ENCODE measurements at places on chromosomes 7 and 10.

DNA sequence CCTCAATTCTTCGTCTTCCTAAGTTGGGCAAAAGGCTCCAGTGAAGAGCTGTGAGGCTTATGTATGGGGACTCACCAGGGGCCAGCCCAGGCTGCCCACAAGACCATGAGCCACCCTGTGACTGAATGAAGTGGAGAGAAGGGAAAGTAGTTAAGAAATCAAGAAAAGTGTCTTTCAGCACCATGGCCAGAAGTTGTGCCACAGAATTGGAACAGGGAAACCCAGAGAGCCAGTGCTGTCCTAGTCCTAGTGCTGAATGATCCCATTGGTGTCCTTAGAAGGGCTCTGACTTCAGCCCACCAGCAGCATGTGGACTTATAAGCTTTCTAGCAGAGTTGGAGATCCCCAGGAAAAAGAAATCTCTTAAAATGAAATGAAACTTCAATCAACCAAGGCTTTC, 37.0 kb upstream of the CCSER2 start:
- no peak for DNase-seq

DNA sequence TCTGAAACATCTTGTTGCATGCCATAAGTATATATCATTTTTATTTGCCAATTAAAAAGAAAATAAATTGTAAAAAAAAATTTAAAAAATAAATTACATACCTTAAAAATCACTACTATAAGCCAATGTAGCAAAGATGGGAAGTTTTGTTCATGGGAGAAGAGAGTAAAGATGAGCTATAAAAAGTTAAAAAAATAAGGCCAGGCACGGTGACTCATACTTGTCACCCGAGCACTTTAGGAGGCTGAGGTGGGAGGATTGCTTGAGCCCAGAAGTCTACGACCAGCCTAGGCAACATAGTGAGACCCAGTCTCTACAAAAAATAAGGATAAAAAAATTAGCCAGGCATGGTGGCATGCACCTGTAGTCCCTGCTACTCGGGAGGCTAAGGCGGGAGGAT, 8.4 kb upstream of the STK32C start:
- no peak for DNase-seq

- DNase-seq = no peak
These were observed 41.4 kb downstream of the GRID1 start for GRCh38 chr10:86325158-86325557.

GRCh38 chr10:69474742-69475432, 23.6 kb downstream of the TSPAN15 start:
- DNase-seq = no peak

DNA sequence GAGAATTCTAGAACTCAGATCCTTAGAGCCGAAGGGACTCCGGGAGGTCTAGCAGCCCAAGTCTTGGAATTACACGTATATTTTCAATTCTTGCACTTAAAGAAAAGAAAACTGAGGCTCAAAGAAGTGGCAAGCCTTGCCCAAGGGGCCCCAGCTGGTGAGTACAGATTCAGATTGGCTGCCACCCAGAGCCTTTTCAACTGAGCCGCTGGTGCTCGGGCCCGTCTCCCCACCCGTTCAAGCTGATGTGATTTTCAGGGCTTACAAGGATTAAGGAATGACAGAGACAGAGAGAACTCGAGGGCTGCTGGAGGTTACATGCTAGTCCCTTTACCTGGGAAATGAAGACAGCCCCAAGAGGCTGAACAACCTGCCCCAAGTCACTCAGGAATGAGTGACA, 117.8 kb downstream of the ABLIM1 start:
- DNase-seq = no peak

DNA sequence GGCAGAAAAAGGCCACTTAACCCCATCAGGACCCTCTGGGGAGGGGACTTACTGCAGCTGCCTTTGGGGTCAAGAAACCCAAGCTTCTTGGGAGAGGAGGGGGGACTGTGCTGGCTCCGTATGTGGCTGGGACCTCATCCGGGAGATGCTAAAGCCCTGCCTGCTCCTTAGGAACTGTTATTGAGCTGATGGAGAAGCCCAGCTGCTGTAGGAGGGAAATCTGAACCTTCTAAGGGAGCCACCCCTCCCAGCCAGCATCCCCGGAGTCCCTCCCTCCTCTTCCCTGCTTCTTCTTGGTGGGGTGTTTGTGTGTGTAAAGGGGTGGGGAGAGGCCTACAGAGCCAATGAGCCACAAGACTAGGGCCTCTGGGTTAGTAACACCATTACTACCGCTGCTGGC, 8.2 kb downstream of the KCNIP2 start:
- DNase-seq = no peak

GRCh38 chr10:24701447-24701846, 22.2 kb downstream of the ARHGAP21 start:
- peak; percentile 41 for DNase-seq

DNA sequence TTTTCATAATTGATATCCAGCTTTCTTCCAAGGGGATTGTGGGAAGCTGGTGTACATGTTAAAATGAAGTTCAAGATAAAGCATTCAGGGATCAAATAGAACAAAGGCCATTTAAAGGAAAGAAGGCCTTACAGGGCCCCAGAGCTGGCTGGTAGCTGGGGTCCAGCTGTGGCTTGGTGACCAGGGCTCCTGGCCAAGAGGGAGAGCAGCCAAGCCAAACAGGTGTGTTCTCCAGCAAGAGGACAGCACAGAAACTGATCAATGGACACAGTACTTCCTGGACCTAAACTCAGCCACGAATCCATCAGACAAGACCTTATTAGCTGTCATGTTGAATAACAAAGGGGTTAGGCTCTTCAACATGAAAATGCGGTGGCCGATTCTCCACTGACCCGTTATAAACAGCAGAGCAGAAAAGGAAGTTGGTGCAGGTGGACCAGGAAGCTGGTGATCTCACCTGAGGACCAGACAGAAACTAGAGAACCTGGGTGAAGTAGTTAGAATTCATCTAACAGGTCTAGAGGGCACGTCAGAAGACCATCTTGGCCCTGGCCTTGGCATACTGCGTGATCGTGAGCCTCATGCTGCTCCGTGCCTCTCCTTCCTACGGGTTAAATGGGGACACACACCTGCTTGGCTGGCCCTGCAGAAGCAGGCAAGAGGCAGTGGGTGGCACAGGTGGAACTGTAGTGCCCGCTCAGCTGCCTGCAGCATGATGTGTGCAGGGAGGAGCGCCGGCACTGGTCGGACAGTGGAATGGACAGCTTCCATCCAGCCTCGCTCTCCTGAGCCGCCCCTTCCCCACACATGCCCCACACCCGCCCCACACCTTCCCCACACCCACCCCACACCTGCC, 53.8 kb downstream of the PARP12 start:
- DNase-seq = no peak

- no peak for DNase-seq
These were observed 27.3 kb upstream of the CYP3A5 start for GRCh38 chr7:99707096-99707495.

- no peak for DNase-seq
These were observed 1165.4 kb downstream of the XPNPEP1 start for GRCh38 chr10:108757946-108758345.

- DNase-seq = no peak
These were observed 1.4 kb downstream of the GCK start for GRCh38 chr7:44187636-44188416.

DNA sequence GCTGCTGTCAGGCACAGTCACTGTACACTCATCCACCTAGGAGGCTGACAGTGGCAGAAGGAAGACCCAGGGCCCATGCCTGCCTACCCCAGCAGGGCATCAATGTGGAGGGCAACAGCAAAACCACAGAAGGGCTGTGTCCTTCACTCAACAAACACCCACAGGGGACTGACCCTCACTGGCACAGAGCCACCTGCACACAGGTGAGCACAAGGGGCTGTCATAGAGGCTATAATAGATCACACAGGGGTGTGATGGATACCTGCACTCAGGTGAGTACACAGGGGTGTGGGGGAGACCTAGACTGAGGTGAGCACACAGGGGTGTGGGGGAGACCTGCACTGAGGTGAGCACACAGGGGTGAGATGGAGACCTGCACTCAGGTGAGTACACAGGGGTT, 132.8 kb upstream of the TCERG1L start:
- no peak for DNase-seq

DNA sequence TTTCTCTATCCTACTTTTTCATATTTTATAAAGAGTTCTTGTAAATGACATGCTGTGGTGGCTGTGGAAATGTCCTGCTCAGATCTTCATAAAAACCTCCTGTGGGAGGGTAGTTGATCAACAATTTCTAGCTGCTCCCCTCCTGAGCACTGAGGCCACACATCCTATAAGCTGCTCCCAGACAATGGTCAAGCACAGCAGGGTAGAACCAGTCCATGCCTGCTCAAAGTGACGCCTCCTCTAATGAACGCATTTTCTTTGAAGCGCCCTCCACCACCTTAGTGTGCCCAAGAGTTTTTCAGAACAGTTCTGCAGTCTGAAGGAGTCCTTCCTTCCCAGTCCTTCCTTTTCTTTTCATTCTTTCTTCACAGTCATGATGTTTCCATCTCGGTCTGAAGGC, 298.6 kb upstream of the CACNA2D1 start:
- DNase-seq = no peak

DNA sequence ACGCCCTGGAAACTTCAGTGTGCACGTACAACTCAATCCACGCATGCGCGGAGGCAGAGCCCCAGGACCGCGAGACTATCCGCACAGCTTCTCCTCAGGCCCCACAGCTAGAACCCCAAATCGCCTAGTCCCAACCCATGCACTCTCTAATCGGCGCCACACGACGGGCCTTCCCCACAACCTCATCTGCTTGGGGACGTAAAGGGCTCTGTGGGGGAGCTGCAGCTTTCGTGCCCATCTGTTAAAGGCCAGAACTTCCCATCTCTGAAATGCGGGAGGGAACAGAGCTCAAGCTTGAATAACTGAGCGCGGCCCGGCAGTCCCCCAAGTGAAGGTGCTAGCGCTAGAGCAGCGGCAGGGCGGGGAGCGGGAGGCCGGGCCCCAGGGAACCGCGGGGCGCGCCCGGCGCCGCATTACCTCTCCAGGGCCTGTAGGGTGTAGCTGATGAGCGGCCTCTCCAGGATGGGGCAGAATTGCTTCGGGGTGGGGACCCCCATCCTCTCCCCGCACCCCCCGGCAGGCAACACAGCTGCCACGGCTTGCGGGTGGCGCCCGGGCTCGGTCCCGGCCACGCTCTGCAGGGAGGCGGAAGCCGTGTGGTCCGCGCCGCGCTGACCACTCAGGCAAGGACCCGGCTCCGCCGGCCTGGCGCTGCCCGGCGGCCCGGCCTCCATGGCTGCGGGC, 547 bp downstream of the CRPPA start:
- peak; percentile 75 for DNase-seq

DNA sequence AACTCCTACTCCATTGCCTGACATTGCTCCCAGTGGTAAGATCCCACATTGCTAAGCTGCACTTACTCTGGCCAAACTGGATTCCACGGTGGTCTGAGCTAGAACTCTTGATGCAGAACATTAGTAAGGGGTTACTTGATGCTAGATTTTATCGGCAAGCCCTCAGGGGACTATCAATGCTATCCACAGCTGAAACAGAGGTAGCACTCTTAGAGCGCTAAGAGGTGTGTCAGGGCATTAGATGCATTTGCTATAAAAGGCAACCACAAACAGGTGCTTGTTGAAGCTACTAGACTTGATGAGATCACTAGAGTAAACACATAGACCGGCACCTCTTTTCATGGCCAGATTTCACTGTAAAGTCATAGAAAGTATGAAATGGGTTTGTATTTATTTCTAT, 116.3 kb downstream of the MDFIC start:
- no peak for DNase-seq

- no peak for DNase-seq
These were observed 18.0 kb upstream of the SFR1 start for GRCh38 chr10:104103956-104104355.

- no peak for DNase-seq
These were observed 16.4 kb downstream of the LRRC4 start for GRCh38 chr7:128014811-128015210.

Data from GM13976 (cell line).